ENCODE measurements at places on chromosomes 16 and 17. TPM values are rescaled to one million over a fixed set of nuclear protein-coding genes. Genes with fewer than 3 reads are reported as not detected.
A peak's percentile ranks its signal among the peaks of the same experiment; 100 is the strongest.

DNA sequence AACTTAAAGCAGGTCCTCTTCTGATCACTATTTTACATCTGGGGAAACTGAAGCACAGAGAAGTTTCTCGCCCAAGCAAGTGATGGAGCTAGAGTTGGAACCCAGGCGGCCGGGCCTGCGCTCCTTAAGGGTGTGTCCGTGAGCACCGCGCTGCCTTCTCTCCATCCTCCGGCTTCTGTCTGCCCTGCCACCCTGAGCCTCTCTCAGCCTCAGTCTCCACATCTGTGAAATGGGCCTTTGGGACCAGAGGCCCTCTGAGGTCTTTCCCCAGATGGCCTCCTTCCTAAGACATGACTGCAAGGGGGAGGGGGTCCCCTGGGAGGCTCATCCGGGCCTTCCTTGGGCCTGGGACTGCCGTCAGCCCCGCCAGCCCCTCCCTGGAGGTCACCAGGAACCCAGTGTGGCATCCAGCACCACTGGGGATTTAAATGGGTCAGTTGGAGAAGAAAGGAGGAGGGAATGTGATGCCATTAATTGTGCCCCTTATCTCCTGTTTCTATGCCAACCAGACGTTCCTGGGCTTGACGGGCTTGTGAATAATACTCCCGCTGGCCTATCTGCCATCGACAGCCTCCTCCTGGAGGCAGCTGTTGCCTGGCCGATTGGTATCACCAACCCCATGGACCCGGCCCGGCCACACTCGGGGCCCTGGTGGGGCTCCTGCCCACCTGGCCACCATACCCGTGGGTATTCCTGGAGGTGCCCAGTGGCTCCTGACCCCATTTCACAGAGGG lies 5.1 kb downstream of the ZFPM1 start:
- DNase-seq, result no peak

DNA sequence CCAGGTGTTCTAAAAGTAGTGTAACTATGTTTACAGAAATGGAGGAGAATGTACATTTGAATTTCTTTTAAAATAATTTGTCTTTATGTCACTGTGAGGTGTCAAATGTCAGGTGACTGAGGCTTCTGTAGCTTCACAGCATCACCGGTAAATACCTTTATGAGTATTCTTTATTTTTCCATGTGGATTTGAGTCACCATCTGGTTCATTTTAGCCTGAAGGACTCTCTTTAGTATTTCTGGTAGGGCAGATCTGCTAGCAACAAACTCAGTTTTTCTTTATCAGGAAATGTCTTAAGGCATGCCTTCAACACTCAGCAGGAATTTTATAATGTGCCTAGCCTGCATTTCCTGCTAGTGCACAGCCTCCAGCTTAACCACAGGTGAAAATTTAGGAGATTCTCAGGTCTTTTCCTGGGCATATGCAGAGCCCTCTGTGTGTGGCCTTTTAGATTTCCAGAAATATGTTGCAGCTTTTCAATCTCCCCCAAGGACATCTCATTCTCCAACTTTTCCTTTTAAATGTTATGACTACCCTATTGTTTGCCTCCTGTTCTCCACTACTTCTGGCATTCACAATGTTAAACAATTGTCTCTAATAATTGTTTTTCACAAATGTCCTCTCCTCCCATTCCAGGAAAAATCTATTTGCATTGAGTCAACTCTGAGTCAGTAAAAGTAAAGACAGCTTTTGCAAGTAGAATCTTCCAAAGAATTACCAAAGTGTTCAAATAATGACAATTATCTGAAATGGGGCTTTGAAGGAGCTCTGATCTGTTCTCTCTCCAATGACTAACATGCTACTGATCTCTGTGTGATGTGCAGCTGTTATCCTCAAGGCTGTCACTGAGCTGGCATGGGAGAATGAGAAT lies 239.4 kb upstream of the CPHXL start:
- no peak for DNase-seq

DNA sequence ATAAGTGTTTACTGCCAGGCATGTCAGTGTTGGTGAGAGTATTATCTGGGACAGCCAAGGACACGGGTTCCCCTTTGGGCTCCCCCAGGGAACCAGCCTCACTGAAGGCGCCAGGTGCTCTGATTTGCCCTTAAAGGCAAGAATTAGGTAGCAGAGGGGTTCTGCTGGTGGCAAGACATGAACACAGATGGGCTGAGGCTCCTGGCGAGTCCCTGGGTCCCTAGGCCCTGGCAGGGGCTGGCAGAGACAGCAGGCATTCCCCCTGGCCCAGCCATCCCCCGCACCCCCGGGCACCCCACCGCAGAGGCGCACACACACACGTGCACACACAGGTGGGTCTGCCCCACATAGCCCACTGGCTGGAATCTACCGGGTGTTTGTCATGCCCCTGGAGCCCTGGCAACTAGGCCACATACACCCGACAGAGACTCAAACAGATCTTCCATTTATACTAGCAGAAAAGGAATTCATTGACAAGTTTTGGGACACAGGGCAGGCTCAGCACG lies 153.3 kb downstream of the C16orf78 start:
- no peak for DNase-seq

GRCh38 chr17:54085934-54086333 lies 263.2 kb downstream of the KIF2B start:
- no peak for DNase-seq

GRCh38 chr17:68624381-68624780 lies 23.2 kb upstream of the FAM20A start:
- no peak for DNase-seq

- no peak for DNase-seq
Measured at GRCh38 chr17:70956726-70957125, 787.4 kb downstream of the KCNJ2 start.

- no peak for DNase-seq
Measured at GRCh38 chr17:61208301-61209105, 191.1 kb upstream of the TBX2 start.

DNA sequence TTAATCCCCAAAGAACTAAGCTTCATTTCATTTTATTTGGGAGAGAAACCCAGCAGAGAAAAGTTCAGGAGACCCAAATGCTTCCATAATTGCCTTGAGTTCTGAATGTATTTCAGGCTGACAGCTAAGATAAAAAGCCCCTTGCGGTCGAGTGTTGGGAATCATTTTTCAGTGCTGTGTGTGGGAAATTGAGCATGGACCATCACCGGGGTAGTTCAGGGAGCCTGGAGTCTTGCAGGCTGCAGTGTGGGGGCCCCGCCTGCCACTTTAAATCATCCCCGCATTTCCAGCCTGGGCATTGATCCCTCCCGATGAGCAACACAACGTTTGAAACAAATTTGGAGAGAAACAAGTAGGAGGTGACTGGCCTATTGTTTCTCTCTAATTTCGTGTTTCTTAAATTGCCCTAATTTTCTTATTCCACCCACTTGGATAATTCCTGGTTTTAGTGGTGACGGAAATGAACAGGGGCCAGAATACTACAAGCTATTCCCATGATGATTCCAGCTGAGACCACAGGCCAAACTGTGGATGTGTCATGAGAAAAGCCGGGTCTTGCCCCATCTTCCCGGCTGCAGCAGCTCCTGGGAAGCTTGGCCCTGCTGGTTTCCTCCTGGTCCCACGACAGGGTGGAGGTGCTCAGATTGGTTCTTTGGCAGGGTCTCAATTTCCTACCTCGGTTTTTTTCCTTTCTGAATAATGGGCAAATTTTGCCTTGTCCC lies 75.1 kb downstream of the FOXL1 start:
- DNase-seq, result no peak

DNA sequence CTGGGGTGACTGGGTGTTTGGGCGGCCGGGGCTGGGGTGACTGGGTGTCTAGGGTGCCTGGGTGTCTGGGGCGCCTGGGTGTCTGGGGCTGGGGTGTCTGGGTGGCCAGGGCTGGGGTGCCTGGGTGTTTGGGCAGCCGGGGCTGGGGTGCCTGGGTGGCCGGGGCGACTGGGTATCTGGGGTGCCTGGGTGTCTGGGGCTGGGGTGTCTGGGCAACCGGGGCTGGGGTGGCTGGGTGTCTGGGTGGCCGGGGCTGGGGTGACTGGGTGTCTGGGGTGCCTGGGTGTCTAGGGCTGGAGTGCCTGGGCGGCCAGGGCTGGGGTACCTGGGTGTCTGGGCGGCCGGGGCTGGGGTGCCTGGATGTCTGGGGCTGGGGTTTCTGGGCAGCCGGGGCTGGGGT lies 13.4 kb upstream of the APRT start:
- no peak for DNase-seq

DNA sequence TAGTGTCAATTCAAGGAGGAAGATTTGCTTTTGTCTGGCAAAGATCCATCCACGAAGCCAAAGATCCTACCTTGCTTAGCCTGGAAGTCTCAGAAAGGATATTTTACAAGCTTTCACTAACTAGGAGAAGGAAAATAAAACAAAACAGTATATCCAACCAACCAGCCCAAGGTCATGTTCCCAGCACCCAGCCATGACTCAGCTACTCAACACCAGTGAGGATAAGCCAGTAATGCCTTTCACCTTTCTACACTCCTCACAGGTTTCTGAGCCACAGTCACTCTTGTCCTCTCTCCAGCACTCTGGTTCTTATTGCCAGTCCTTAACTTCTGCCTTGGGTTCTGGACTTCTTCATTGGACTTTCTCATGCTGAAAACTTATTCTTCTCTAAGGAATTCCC lies 116.2 kb downstream of the CDH11 start:
- DNase-seq, result no peak

DNA sequence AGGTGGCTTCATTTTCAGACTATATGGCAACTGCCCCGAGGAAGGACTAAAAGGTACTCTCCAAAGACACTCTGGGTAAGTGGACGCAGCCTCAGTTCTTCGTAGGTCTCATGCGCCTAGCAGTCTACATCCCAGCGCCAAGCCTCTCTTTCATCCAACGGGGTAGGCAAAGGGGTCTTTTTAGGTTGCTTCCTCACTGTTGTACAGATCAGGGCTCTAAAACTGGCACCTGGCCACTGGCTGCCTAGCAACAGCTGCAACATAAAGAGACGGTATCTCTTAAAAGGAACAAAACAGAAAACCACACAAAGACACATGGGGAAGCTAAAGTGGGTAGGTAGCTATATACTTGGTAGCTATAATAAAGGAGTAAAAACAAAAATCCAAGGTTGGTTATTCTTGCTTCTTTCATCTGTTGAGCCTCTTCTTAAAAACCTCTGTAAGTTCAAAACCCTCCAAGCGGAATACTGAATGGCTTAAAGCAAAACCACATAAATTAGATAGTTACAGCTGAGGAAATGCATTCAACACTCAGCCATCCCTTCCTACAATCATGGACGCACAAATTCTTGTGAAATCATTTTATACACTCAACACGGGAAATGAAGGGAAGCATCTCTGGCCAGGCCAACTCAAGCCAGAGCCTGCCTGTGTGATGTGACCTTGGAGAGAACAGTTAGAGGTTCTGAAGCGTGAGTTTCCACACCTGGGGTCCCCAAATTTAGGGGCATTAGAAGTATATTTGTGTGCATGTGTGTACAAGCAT lies 22.7 kb downstream of the CYTH1 start:
- DNase-seq, result peak; percentile 90

DNA sequence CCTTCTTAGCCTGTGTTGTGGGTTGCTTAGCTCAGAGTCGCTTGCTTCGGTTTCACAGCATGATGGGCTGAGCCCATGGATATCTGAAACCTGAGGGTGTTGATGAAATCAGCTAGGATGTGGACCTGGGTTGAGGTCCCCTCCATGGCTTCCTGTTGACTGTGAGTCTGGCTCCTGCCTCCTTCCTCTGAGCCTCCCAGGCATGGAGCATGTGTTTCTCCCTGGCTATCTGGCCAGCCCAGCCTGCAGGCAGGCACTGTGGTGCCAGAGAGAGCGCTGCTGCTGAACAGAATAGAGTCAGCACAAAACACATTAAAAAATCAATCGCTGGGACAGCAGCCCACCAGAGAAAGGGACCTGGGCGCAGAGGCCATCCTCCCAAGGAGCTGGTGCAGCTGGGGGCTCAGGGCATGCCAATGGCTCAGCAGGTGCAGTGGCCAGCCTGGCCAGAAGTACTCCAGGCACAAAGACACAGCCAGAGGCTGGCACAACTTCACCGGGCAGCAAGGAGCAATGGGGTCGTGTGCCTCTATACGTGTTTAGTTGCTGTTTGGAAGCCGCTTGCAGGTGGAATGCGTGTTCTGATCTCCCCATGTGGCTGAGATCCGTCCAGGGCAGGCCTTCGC lies 28.3 kb upstream of the GPRC5C start:
- no peak for DNase-seq

MRC2 gene
- total RNA-seq, result 33.8 TPM

NPIPB6 gene
- total RNA-seq, result 0.73 TPM

METTL9 gene
- 43.7 TPM for total RNA-seq

ZNF423 gene
- total RNA-seq, result 8.8 TPM

CA4 gene
- total RNA-seq, result 13.4 TPM

ADAD2 gene
- total RNA-seq, result not detected

C1QL1 gene
- 11.3 TPM for total RNA-seq

C16orf96 gene
- 0.05 TPM for total RNA-seq

EME1 gene
- 0.60 TPM for total RNA-seq

OR1F1 gene
- not detected for total RNA-seq

Data from Right ventricle myocardium inferior (tissue), 1 donor.